Thyroid gland (tissue), 4 donors: ENCODE measurements at places on chromosomes 7 and 10.

GRCh38 chr7:464454-465401 is 54.9 kb downstream of the PDGFA start:
- peak; percentile 20 for DNase-seq

GRCh38 chr7:141280100-141280499 is 206.2 kb downstream of the TMEM178B start:
- DNase-seq: no peak

DNA sequence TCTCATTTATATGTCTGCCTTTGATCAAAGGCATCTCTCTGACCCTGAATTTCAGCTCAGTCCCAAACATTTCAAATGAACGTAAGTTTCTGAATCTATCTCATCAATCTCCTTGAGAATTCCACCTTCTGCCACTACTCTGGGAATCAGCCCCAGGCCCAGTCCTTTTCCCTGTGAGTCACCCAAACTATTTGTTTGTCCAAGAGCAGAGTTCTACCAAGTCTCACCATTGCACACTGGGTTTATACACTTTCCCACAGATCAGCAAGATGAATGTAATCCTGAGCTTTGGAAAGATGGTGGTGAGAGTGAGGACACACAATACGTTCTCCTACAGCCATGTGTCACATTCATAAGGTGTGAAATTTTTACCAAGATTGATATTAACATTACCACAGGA is 251.3 kb upstream of the VWC2 start:
- DNase-seq: no peak

DNA sequence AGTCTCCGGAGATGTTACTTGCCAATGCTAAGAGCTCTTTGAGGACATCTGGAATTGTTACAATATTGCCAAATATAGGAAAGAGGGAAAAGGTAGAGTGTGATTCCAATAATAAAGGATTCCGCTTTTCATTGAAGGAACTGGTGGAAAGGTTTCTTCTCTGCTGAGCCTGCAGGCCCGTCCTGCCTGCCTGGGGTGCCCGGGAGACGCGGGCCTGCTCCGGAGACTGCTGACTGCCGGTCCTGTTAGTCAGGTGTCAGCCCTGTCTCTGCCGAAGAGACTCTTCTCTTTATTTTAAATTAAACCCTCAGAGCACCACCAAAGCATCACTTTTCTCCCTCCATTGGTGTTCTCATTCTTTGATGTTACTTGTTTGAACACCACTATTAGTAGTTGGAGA is 2.2 kb downstream of the EGFR start:
- DNase-seq: no peak

DNA sequence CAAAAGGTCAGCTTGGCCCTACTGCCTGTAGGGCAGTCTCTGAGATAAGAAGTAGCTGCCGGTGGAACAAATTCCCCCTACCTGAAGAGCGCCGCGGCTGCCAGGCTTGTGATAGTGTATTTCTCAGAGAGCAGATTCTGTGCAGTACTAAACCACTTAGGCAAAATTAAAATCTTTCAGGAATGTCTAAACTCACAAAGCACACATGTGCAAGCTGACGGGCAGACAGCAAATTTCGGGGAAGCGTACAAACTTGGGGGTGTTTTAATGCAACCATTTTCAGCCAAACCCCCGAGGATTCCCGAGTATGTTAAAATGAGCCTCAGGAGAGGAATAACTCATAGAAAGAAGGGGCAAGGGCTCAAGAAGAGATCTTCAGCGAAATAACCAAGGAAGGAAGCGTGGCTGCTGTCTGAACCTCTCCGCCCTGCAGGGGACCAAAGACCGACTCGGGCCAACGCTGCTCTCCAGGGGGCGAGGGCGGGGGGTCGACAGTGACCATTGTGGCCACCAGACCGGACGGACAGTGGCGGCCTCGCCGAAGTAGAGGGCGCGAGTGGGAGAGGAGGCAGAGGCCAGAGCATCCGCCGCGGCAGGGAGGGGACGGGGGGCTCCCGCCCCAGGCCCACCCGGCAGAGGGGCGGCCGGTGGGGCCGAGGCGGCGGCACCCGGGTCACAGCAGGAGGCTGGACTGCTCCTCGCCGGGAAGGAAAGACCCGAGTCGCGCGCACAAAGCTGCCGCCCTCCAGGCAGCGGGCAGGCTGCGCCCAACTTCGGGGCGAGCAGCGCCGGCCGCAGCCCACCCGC is 819 bp downstream of the HYCC1 start:
- peak; percentile 20 for DNase-seq
